ENCODE measurements at places on chromosomes 3 and 15.

- DNase-seq = no peak
Observed at GRCh38 chr3:128720891-128721290, 5.1 kb upstream of the RAB7A start.

DNA sequence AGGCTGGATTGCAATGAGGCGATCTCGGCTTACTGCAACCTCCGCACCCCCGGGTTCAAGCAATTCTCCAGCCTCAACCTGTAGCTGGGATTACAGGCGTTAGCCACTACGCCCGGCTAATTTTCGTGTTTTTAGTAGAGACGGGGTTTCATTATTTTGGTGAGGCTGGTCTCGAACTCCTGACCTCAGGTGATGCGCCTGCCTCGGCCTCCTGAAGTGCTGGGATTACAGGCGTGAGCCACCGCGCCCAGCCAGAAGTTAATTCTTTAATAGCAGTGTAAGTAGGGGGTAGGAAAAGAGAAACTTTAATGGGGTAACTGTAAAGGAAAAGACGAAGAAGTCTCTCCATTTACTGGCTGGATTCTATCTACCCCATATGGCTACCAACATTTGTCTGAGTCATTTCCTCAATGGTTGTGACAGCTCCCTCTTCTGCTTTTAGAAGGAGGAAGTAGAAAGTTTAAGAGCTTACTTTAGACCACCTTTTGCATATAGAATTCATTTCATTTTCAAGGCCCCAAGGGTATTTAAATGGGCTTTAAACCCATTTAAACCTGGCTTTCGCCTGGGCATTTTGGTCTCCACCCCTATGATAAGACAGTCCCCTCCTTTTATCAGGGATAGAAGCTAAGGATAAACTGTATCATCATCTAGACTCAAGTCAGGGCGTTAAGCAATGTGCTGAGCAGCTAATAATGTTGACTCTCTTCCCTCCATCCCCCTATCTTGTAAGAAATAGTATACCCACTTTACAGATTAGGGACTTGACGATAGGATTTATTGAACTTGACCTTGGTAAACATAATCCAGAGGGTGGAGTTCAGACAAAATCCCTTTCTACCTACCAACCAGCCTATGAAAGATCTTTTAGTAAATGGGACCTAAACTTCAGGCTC is 1.1 kb upstream of the CDV3 start:
- DNase-seq = peak; percentile 94

- no peak for DNase-seq
Observed at GRCh38 chr3:194976049-194976451, 290.4 kb downstream of the FAM43A start.

- no peak for DNase-seq
Observed at GRCh38 chr3:72768006-72768441, 80.2 kb downstream of the SHQ1 start.

- DNase-seq = no peak
Observed at GRCh38 chr15:62571072-62571471, 406.0 kb upstream of the C2CD4B start.

GRCh38 chr15:52505151-52505550 is 23.5 kb downstream of the MYO5A start:
- DNase-seq = no peak

DNA sequence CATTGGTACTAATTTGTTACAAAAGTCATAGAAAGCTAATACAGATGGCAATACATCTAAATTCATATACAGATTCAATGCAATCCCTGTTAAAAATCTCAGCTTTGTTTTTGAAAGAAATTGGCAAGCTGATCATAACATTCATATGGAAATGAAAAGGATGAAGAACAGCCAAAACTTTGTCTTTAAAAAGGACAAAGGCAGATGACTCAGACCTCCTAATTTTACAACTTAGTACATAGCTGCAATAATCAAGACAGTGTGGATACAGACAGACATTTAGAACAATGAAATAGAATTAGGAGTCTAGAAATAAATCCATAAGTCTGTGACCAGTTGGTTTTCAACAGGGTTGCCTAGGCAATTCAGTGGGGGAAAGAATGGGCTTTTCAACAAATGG is 63.3 kb downstream of the AQP9 start:
- DNase-seq = no peak

- no peak for DNase-seq
Observed at GRCh38 chr15:64412216-64412615, 24.6 kb downstream of the TRIP4 start.

DNA sequence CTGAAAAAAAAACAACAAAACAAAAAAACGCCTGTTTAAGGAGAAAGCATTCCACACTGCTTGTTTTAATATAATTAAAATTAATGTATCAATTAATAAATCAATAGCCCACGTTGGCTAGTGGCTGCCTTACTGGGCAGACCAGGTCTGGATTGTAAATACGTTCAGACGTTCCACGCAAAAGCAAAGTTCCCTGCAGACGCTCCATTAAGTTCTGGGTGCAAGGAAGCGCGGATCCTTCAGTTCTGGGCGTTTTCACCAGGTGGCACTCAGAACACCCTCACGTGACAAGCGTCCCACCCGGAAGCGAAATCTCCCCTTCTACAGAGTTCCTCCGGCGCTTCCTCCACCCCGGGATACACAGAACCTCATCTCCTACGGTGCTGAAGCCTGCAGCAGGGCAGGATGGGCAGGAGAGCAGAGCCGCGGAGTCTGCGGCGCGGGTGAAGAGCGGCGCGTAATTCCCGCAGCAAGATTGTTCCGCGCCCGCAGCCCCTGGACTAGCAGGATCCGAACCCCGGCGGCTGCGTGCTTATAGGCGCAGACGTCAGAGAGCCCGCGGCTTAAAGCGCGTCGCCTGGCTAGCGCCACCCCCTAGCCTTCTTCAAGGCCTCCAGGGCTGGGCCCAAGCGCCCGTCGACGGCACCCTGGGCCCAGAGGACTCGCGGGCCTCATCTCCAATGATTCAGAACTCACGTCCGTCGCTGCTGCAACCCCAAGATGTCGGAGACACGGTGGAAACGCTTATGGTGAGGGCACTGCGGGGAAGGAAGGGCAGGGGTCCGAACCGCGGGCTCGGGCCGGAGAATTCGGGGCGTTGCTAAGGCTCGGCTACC is at the start of gene SLC25A38:
SLC25A38 (plus strand) TSS at position 326 of the 836 bp plus-strand sequence; CDS start at position 681, 355 bp downstream.
- DNase-seq = peak; percentile 94

DNA sequence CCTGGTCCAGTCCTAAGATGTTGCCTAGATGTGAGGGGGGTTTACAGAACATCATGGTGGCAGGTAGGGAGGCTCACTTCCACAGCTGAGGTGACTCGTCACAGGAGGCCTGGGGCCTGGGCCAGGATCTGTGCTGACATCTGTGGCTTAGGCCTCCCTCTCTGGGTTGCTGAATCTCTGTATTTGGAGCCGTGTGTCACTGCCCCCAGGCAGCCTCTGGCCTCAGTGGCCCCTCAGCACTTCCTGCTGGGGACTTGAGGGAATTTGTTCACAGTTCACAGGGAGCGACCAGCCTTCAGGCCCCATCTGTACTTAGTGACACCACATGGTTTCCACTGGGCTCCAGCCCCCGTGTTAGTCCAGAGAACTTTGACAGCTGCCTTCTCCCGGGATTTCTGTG is 41.7 kb upstream of the ADAMTSL3 start:
- DNase-seq = no peak

DNA sequence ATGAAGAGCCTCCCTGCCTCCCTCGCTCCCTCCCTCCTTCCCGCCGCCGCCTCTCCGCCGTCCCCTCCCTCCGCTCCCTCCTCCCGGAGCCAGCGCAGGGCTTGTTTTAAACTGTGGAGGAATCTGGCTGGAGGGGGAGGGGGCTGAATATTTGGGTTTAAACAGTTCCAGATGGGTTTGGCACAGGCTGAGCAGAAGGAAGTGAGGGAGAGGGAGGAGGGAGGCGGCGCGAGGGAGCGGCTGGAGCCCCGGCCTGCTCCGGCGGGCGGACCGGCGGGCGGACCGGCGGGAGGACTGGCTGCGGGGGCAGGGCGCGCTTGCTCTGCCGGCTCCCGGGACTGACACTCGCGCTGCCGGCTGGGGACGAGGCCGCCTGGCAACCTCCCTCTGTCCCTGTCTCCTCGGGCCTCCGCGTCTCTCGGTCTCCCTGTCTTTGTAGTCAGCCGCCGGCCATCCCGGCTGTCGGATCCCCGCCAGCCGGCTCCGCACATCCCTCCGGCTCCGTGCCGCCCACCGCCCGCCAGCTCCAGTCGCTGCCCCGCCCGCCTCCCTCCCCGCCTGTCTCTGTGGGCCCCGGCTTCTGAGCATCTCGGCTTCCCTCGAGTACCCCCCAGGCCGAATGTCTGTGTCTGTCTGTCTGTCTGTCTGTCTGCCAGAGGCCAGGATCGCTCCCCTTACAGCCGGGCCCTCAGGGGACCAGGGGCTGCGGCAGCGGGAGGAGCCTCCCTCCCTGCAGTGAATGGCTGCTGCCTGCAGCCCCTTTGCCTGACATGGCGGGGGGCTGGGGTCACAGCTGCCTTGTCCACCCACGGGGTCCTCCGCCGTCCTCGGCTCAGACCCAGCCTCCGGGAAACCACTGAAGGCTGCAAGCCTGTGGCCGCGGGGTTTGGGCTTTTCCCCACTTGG is 7.6 kb downstream of the EPHB3 start:
- peak; percentile 56 for DNase-seq

GRCh38 chr3:77362936-77363335 is 323.0 kb downstream of the ROBO2 start:
- no peak for DNase-seq

DNA sequence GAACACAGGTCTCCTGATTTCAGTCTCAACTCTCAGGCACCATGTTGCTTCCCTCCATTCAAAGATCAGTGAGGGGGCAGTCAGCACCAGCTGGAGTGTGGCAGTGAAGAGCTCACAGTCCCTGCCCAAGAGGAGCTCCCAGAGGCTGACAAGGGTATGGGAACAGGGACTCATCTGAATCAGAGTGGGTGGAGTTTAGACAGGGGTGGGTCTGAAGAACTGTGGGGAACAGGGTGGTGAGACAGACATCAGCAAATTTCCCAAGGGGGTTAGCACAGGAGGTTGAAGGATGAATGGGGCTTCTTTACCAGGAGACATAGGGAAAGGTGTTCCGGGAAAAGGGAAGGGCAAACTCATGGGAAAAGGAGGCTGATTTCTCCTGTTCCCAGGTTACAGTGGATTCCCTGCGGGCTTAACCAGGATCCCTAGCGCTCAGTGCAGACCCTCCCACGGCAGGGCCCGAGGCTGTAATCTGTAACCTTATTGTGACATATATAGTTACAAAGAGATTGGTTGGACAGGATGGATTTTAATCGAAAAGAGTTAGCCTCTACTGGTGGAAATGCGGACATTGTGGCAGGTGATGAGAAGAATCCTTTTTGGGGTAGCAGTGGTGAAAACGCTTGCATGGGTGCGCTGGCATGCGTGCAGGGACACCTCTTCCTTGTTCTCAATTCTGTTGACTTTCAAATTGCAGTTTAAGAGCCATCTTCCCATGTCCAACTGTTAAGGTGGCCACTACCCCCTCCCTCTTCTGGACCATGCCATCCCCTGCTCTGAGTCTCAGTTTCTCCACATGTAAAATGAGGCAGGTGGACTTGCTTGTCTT is 160.3 kb downstream of the SMAD6 start:
- DNase-seq = peak; percentile 45

DNA sequence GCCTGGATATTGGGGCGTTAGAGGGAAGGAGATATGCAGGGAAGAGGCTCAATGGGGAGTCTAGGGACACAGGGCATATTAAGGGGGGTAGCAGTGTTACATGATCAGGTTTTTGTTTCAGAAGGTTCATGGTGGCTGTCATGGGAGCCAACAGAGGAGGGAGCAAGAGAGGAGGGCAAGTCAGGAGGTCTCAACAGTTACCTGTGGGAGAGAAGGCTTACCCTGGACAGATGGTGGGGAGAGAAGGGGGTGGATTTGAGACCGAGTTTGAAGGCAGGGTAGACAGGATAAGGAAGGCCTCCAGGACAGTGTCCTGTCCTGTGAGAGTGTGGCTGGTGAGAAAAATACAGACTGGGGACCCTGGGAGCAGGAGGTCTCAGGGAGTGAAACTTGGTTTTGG is 3.8 kb upstream of the WNT7A start:
- DNase-seq = no peak

GRCh38 chr3:185317674-185318073 is 45.3 kb upstream of the MAP3K13 start:
- DNase-seq = no peak

- DNase-seq = peak; percentile 30
Observed at GRCh38 chr3:114498539-114499370, 204.9 kb downstream of the TIGIT start.

GRCh38 chr3:62675492-62675891 is 199.7 kb downstream of the CADPS start:
- no peak for DNase-seq

GRCh38 chr3:149560001-149560400 is 85.5 kb downstream of the TM4SF4 start:
- DNase-seq = no peak

DNA sequence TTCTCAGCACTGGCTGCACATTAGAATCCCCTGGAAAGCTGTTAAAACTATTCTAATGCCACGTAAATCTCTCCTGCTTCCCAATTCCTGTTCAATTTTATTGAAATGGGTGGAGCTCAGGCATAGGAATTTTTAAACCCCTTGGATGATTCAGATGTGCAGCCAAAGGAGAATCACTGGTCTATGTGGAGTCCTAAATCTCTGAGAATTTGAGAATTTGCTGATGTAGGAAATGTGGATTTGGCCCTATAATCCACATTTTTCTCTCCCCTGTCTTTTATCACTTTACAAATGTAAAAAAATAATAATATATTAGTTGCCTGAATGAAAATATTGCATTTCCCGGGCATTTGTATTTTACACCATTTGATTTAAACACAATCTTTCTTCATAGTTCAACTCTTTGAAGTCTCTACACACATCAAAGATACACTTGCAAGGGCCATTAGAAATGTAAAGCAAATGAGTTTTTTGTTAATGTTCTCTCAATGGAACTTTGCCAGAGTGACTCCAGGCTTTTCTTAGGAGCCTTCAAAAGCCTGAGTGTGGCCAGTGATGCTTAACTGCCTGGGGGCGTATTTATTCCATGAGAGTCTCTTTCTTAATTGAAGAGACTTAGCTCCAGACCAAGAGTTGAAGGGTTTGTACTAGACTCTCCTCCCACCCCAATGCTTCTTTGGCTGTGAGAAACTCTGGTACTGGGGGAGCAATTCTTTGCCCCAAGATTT is 48.8 kb upstream of the PTX3 start:
- DNase-seq = no peak

DNA sequence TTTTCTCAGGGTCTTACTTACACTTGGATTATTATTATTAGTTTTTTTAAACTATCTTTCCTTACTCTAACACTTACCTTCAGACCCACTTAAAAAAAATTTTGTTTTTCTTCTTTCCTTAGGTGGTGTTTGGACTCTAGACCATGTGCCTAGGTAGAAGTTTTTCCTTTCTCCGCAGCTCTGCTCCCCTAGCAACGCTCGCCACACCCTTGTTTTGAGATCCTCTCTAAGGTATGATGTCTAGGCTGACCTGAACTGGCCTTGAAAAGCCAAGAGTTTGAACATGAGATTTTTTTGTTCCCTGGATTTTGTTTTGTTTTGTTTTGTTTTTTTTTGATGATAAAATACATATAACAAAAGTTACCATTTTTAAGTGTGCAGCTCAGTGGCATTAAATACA is 16.2 kb downstream of the ZNF592 start:
- no peak for DNase-seq

GRCh38 chr3:122060040-122060698 is 5.0 kb downstream of the CD86 start:
- DNase-seq = no peak

Measured in NB4 (cell line).